ENCODE measurements at places on chromosomes 16 and 17. TPM values are rescaled to one million over a fixed set of nuclear protein-coding genes. Genes with fewer than 3 reads are reported as not detected.

DNA sequence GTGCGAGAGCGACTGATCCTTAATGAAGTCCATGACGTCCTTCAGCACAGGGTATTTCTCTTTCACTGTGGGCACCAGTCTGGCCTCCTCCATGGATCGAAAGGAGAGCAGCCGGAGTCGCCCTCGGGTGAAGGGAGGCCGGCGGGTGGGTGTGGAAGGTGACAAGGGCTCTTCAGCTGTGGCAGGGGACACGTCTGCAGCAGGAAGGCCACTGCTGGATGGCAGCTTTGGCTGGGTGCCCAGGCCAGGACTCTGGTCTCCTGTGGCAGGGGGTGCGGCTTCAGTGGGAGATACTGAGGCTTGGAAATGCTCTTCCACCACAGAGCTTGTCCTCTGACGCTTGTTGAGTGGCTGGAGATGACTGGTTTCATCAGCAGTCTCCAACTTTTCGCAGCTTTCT, 78.5 kb downstream of the ZZEF1 start:
- no peak for DNase-seq

DNA sequence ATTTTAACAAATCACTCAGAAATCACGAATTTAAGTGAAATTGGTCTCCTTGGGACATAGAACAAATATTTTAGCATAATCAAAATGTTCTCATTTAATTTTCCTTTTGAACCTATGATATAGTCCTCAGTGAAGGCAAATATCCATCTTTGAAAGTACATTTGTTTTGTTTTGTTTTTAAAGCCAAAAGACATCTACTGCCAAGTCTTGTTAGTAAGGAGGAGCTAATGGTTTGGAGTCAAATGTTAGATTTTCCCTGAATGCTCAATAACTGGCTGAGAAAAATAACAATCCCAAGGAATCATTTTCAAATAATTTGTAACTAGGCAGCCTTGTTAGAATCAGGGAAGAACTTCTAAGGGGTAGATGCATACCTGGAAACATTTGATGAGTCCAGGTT, 302.9 kb upstream of the MAF start:
- DNase-seq: no peak

Gene ATP1B2
- total RNA-seq: not detected

Gene SOX8
- 0.17 TPM for total RNA-seq

Gene BBS2
- 33.0 TPM for total RNA-seq

Gene TEX14
- total RNA-seq: not detected

DNA sequence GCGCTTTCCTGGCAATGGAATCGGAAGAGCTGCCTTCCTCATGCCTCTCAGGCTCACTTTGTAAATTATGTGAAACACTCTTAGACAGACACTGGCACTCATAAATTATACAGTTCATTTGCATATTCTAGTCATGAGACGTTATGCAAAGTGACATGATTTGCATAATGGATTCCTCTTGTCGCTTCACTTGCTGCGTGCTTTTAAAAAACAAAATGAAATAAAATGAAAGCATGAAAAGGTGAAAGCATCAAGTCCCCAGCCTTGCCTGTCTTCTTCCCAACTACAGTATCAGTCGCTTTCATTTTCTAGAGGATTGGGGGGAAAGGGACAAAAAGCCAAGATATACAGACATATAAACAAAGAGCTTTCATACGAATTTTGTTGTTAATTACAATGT, 252.8 kb upstream of the PMFBP1 start:
- no peak for DNase-seq

GRCh38 chr17:34201225-34201624, 53.9 kb upstream of the CCL2 start:
- no peak for DNase-seq

Gene KCTD19
- 0.33 TPM for total RNA-seq

DNA sequence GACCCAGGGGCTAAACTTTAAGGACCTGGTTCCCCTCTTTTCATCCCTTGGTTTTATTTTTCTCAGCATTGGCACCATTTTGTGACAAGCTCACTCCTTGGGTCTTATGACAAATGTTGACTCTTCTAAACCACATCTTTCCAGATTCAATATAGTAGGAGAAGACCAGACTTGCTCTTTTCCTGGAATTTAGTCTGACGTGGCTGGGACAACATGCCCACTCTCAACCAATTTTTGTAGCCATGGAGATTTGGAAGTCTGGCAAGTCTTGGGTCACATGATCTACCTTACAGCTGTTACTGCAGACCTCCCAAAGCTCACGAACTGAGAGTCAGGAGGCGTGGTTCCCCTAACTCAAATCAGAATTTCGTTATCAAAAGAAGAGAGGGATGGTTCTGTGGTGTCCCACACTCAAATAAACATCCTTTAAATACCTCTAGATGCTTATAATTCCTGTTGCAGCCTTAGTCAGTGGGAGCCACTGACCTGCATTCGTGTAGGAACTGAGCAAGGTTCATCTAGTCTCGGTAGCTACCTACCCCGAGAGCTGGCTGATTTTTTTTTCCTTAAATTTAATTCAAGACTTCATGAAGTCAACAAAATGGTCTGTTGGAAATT, 683.5 kb downstream of the MAF start:
- peak; percentile 17 for DNase-seq

- peak; percentile 39 for DNase-seq
Measured at GRCh38 chr16:11349599-11350276, 4.5 kb downstream of the RMI2 start.

GRCh38 chr16:20621406-20621805, 45.2 kb upstream of the ACSM2B start:
- no peak for DNase-seq

GRCh38 chr16:46884513-46885293, 541 bp downstream of the GPT2 start:
- DNase-seq: peak; percentile 13

- DNase-seq: peak; percentile 27
Measured at GRCh38 chr16:1781758-1782407, 488 bp downstream of the SPSB3 start.

Gene PABPN1L
- not detected for total RNA-seq

DNA sequence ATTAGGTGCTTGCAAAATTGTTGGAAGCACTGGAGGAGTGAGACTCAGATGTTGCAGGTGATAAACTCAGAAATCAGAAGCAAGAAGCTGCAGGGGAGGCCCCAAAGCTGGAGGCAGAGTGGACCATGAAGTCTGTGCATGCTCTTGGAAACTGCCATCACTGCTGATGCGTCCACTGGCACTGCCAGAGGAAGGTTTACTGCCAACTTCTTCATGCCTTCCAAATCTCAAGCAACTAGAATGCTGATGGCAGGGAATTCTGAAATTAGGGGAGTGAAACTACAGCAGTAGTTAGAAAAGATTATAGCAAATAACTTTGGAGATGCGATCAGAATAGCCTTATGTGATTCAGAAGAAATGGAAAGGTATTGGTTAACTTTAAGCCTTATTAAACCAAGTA, 277.1 kb upstream of the SDK2 start:
- no peak for DNase-seq
